EL (cell line): ENCODE measurements at places on chromosomes 12 and 14.

DNA sequence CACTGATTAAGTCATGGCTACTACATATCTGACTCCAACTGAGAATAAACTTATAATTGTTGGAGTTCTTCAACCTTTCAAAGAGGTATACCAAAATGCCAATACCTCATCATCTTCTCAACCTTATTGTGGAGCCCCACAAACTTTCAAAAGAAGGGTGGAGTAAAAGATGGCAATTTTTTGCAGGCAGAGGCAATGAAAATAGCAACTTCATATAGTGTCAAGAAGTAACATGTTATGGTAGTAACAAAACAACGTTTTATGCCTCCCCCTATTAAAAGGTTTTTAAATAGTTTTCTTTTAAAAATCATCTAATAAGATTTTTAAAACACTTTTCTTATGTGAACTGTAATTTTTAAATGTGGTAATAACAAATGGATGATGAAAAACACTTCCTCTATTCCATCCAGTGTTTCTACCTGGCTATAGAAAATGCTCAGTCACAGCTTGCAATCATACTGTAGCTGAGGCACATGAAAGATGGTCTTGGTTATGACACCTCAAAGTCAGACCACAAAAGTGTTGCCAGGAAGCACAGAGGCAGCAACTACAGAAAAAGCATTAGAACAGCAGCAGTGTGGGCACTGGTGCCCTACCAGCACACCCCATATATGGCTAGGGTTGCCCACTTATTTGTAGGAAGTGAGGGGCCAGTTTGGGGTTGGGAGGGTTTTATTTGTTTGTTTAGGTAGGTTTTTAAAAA is 7.0 kb downstream of the PPP1R12A start:
- DNase-seq = peak; percentile 21

DNA sequence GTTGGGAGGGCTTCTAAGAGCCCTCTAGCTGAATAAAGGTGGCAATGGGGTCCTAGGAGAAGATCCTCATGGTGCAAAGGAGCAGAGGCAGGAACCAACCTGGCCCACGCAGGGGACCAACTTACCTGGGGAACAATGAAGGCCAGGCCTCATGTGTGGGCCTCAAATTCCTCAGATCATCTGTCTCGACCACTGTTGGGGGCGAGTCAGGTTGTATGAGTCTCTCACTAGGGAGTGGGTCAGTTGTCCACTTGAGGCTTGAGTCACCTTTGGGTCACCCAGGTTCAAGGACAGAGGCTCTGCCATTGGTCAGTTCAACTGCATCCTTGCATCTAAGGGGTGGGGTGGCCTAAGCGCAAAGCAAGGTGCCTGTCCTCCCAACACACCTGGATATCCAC is 43.7 kb upstream of the BDKRB2 start:
- no peak for DNase-seq

DNA sequence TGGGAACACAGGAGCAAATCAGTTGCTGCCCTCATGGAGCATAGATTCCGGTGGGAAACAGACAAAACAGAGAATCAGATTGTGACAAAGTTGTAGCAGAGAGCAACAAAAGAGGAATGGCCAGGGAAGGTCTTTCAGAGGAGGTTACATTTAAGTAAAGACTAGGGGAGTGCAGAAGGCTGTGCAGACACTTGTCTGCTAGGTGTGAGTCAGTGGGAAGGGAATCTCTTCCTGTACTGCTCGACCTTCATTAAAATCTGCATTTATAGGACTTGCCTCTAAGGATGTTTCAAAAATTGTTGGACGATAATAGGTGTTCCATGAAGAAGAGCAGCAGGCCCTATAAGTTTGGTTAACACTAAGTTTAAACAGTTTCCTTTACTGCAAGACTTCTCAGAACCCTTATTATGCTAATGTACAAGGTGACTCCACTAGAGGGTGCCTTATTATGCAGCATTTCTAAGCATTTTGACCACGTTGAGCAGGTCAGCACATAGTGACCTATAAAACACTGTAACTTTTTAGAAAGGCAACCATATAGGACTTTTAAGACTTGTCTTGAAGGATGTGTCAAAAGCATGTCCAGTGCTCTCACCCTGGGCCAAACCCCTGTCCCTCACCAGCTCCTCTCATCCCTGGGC is 91.8 kb upstream of the RIC8B start:
- peak; percentile 14 for DNase-seq

GRCh38 chr12:27220055-27220987 is 23.8 kb upstream of the STK38L start:
- no peak for DNase-seq

- DNase-seq = peak; percentile 98
These were observed 49.1 kb downstream of the NCOR2 start for GRCh38 chr12:124518051-124518932.

DNA sequence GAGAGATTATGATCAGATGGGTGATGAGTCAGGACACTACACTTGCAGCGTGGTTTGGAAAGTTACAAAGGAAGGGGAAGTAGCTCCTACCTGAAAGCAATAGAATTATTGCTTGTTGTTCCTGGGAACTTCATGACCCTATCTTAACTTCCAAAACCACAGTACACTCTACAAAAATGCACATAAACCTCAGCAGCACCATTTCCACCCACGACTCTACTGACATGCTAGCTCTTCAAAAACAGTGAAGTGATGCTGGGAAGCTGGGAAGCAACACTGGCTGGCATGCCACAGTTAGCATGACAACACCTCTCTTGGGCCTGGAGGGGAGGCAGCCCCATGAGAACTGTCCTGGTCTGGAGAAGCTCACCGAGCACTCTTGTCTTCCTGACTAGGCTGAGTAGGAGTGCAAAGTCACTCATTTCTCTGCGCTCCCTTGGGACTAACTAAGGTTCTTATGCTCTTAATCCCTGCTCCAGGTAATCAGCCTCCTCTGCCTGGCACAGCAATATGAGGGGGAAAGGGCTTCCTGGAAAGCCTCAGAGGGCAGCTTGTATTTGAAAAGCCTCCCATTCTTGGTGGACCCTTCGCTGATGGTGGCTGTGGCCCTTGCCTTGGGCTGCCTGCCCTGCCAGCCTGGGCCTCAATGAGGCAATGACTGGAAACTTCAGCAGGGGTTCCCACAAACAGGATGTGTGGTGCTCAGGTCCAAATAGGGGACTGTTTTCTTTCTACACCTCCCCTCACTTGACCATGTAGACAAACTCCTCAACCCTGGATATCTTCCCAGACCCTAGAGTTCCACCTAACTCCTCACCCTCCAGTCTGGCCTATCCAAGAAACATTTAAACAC is 1.2 kb downstream of the KRT3 start:
- peak; percentile 65 for DNase-seq

GRCh38 chr14:51534610-51535011 is 117.1 kb upstream of the FRMD6 start:
- DNase-seq = peak; percentile 71

- DNase-seq = no peak
These were observed 6.7 kb upstream of the MTA1 start for GRCh38 chr14:105412771-105413543.

DNA sequence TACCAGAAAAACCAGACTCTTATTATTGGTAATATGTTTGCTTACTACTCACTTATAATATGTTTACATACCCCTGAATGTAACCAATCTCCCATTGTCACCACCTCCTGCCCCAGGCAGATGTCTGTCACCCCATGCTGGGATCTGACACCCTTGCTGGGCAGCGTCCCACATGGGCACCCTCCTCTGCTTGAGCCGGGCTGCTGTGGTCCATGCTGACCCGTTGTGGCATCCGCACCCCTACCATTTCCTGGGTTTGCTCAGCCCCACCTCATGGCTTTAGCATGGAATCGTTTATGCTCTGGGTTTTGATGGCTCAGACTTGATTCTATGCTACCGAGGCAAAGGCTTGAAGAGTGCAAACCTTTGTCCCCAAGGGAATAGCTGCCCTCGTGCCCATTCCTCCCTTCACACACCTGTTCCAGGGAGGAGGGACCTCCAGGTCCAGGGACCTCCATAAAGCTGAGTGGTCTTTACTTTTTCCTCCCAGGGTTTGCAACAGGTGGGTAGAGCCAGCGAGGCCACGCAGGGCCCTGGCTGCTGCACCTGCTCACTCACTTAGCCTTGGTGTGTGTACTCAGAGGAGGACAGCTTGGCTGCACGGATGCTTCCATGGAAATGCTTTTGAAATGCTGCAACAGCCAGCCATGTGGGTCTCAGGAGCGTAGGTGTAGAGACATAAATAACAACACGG is 68.7 kb downstream of the PRMT8 start:
- no peak for DNase-seq

DNA sequence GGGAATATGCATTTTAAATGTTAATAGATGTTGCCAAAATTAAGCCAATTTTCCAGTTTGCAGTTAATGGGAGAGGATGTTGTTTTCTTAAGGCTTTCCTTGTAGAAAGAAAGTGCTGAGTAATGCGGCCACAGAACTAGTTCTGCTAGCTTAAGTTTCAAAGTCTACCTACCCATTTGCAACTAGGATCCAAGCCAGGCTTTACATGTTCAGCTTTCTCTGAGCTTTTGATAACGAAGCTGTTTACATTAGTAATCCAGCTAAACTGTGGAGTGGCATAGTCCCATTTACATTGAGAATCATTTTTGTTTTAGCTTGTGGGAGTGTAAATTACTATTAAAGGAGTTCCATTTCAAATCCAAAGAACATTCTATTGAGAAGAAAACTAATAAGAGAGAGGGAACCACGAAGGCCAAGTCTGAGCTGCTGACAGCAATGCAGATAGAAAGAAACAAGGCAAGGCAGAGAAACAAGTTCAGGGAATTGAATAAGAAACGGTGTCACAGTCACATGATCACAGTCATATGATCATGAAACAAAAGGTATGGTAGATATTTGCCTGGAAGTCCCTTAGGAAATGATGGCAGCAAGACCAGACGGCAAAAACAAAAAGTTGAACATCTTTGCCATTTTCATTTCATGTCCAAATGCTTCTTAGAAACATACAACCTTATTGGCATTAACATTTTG is 274.9 kb downstream of the PAWR start:
- DNase-seq = no peak

- no peak for DNase-seq
These were observed 3.1 kb upstream of the MDM2 start for GRCh38 chr12:68804657-68805591.

- DNase-seq = no peak
These were observed 140.0 kb downstream of the TMEM121 start for GRCh38 chr14:105666420-105666819.

GRCh38 chr12:60501124-60501729 is 905.4 kb downstream of the SLC16A7 start:
- peak; percentile 2 for DNase-seq

GRCh38 chr14:61663312-61663979 is 31.9 kb upstream of the HIF1A start:
- DNase-seq = no peak

- DNase-seq = no peak
These were observed 2.2 kb downstream of the PITPNM2 start for GRCh38 chr12:123148655-123149054.

DNA sequence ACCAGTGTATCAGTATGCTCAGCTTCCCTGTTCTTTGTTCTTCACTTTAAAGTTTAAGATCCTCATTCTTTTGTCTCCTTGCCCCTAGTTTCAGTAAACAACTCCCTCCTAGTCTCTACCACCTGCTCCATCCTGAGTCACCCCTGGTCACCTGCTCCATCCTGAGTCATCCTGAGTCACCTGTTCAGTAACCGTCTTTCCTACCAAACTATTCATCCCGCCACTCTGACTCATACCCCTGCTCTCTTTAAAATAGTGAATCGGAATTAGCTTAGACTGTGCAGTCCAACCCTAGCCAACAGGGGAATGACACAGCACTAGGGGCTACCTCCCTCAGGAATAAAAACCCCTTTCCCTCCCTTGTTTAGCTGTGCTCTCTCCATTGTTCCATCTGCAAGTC is 888.1 kb upstream of the MDGA2 start:
- DNase-seq = no peak

DNA sequence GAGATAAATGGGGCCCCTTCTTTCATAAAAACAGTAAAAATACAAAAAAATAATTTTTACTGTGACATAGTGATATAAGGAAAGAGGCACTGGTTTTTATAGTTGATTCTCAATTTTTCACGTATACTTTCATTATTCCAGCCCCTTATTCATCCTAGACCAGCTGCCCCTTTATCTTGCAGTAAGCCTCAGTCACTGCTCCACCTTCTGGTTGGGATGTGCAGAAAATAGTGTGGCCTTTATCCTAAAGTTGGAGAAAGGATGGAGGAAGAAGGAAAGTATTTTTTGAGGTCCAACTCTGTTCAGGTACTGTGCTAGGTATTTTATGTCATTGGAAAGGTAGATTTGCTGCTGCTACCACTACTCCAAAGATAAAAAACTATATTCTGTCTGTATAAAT is 172.7 kb downstream of the ANO6 start:
- peak; percentile 43 for DNase-seq

DNA sequence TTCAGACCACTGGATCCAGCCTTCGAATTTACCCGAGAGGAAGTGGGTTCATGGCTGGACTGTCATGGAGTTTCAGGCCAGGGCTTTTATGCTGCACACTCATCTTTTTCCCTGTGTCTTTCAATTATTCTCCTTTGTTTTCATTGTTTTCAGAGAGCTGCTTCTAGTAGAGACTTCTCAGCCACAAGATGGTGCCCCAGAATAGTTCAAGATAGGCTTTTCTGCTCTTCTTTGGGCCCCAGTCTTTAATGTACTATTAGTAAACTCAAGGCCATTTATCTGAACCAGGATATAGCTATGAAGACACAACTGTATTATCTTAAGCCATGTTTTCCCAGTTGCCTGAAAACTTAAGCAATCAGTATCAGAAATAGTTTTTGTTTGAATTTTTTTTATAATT is 30.4 kb upstream of the PSMA6 start:
- no peak for DNase-seq

- peak; percentile 23 for DNase-seq
These were observed 5.2 kb downstream of the DPF3 start for GRCh38 chr14:72888636-72889201.

- no peak for DNase-seq
These were observed 331.7 kb downstream of the TMEM121 start for GRCh38 chr14:105857826-105858675.

DNA sequence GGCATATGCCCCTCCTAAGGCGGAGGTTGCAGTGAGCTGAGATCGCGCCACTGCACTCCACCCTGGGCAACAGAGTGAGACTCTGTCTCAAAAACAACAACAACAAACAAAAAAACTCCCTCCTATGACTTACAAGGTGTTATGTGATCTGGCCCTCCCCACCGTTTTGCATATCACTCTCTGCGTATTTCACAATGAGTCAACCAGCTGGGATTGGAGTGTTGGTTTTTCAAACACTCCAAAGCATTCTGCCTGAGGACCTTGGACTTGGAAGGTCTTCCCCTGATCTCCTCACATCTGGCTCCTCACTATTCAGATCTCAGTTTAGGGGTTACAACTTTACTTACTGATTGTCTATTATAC is 14.0 kb downstream of the MANSC1 start:
- DNase-seq = peak; percentile 33

GRCh38 chr12:106267535-106267934 is 19.7 kb upstream of the CKAP4 start:
- no peak for DNase-seq

- no peak for DNase-seq
These were observed 23.5 kb downstream of the CCDC92 start for GRCh38 chr12:123948796-123949769.

GRCh38 chr12:27936196-27936595 is 36.3 kb downstream of the PTHLH start:
- peak; percentile 3 for DNase-seq
